Stimulated activated CD8-positive, alpha-beta memory T cell treated with anti-CD3 and anti-CD28 coated beads, Interleukin-7, amount 100 ng/mL, for 4 hours (primary cell): ENCODE measurements at places on chromosomes 2 and 18.

DNA sequence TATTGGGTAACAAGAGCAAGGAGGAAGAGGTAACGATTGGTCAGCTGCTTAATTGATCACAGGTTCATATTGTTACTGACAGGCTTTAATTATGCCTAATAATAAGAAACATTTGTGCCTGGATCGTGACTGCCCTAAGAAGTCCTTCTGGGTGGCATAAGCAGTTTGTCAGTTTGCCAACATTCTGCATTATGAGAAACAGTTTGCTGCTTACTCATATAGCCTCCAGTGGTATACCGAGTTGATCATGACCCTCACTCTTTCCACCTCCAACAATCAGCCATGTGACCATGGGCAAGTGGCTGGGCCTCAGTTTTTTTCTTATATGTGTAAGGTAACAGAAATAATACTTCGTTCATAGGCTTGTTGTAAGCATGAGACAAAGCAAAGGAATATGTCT is 96.6 kb upstream of the CABLES1 start:
- no peak for DNase-seq

- no peak for DNase-seq
Observed at GRCh38 chr18:78405763-78406162, 573.9 kb upstream of the SALL3 start.

DNA sequence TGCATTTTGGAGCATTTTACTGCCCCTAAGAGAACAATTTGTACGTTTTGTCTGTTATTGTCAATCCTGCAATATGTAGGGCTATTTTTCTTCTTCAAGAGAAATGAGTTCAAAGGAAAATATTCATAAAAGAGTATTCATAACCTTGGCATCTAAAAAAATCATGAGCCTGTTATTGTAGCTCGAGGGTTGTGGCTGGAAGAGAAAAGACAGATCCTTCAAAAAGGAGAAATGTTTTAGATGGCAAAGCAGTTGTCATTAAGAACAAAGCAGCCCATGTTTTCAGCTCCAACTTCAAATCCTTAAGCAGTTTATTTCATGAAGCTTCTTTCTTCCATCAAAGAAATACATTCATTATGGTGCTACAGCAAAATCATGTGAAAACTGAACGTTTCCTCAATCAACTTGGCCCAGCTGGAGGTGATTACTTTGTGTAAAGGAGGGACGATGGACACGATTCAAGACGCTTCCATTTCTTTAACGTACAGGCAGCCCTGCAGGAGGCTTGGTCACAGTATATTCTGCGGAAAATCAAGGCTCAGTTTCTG is 31.4 kb downstream of the QPCT start:
- no peak for DNase-seq

DNA sequence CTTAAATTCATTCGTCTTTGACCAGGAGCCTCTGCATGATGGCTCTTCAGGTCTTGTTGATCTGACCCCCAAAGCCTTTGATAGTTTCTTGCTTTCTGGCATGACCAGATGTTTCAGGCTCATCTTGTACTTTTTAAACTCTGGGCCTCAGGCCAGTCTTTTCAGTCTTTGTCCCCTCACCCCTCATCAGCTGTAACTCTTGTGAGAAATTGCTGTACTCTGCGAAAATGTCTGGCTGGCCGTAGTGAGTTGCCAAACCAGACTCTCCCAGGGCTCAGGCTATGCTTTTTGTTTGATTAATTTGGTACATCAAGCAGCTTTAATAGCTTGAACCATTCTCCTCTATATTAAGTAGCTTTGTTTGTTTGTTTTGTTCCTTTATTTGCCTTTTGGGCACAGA is 75.9 kb downstream of the BABAM2 start:
- no peak for DNase-seq
